ENCODE measurements at places on chromosomes 1 and 21. TPM values are rescaled to one million over a fixed set of nuclear protein-coding genes. Genes with fewer than 3 reads are reported as not detected.
A peak's percentile ranks its signal among the peaks of the same experiment; 100 is the strongest.

DNA sequence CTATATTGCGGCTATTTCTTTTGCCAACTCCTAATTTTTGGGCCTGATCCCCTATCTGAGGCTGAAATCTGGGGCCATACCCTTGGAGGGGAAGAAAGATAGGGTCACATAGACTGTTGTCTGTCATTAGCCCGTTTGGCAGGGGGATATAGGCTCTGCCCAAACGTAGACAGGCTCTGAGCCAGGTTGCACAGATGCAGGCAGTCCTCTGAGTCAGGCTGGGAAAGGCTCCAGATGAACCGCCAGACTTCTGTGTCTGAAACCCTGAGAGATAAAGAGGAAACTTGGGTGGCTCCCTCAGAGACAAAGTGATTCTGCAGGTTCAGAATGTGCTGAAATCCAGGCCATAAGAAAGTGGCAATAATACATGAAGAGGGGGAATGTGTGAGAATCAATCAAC, 4.0 kb upstream of the CAP1 start:
- peak; percentile 83 for DNase-seq

The CHI3L1 gene
- not detected for total RNA-seq

GRCh38 chr1:220526294-220526693, 1.6 kb upstream of the MARK1 start:
- no peak for DNase-seq

- DNase-seq = no peak
These were observed 7.7 kb upstream of the RSPH1 start for GRCh38 chr21:42503711-42504110.

The PRR9 gene
- total RNA-seq = not detected

The CYP2J2 gene
- 4.2 TPM for total RNA-seq

The LCE1F gene
- not detected for total RNA-seq

The LAX1 gene
- total RNA-seq = not detected

DNA sequence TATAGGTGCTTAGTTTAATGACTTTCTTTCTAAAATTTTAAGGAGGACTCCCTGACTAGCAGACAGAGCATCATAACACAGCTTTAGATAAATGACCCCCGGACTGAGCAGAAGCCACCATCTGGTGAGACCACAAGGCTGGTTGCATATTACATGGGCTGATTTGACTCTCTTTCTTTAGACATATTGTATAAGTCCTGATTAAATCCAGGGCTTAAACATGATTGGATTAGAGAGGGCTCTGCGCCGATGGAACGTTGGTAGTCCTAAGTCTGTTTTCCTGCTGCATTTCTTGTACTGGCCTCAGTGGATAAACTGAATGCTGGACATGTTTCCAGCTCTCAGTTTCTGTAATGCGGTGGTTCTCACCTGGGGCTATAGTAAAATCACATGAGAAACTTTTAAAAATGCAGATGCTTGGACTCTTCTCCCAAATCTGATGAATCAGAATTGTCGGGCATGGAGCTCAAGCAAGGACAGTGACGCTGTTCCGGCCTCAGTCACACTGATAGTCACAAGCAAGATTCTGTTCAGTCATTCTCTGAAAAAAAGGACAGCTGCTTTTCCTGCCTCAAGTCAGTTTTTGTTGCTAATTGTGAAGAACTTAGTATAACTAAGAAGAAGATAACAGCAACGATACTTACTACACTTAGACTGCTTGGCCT, 16.6 kb downstream of the DDI2 start:
- DNase-seq = no peak

The CD1E gene
- not detected for total RNA-seq

The CASQ2 gene
- not detected for total RNA-seq

DNA sequence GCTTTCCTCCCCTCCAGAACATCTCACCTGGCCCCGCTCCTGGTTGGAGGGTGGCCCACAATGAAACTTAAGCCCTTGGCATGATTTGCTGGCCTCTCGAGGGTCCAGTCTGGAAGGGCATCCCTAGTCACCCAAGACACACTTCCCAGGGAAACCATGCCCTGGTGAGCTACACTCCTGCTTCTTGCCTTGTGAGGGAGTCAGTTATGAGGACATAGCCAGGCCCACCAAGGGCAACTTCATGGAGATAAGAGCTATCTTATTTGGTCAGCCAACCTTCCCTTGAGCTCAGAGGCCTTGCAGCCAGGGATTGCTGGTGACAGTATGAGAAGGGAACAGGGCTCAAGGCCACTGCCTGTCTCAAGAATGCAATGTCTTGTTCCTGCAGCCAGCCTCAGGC, 9.7 kb downstream of the TNR start:
- DNase-seq = no peak

DNA sequence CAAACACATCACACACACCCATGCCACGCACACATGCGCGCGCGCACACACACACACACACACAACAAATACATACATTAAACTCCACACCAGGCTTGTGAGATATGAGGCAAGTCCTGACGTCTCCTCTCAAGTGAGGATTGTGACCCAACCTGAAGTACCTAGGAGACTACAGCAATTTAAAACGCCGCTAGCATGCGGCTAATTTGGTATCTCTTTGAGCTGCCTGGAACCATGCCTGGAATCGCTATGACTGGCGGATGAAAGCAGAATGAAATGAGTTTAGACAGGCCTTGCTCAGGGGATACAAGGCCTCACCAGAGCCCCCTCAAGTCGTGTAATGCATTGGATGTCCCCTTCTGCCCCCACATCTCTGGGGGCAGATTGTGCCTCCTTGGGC, 1.6 kb upstream of the RAB7B start:
- DNase-seq = no peak

The CD164L2 gene
- total RNA-seq = not detected

Data from Daoy (cell line).